ENCODE measurements at places on chromosomes 13 and 19.

GRCh38 chr13:94707400-94708021 lies 4.8 kb downstream of the SOX21 start:
- DNase-seq: no peak

- no peak for DNase-seq
These were observed 14.0 kb downstream of the ELF1 start for GRCh38 chr13:41004875-41005693.

- no peak for DNase-seq
These were observed 5.4 kb upstream of the PLPP2 start for GRCh38 chr19:296476-297225.

- DNase-seq: no peak
These were observed 29.8 kb upstream of the SPACA7 start for GRCh38 chr13:112346173-112346898.

DNA sequence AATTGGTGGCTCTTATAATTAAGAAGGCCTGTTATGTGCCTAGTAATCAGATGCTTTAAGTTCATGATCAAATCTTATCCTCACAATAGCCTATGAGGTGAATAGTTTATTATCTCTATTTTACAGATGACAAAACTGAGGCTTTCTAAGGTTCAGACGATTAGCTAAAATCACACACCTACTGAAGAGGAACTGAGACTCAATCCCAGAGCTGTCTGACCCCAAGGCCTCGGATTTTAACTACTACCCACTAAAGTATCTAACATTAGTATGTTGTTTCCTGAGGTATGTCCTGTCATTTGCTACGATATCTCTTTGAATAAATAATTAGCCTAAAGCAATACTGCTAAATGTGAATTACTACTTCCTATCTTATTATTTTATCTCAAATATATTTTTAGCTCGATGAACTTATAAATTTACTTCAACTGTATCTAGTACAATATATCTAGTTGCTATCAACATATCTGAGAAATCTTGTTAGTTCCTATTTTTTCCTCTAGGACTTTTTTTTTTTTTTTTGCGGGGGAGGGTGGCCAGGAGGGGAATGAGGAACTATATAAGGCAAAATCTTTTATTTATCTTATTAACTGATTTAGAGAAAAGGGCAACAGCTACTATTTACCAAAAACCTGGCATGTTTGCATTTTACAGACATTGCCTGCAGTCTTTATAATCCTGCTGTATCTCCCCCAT lies 118.5 kb downstream of the ABCC4 start:
- DNase-seq: no peak

DNA sequence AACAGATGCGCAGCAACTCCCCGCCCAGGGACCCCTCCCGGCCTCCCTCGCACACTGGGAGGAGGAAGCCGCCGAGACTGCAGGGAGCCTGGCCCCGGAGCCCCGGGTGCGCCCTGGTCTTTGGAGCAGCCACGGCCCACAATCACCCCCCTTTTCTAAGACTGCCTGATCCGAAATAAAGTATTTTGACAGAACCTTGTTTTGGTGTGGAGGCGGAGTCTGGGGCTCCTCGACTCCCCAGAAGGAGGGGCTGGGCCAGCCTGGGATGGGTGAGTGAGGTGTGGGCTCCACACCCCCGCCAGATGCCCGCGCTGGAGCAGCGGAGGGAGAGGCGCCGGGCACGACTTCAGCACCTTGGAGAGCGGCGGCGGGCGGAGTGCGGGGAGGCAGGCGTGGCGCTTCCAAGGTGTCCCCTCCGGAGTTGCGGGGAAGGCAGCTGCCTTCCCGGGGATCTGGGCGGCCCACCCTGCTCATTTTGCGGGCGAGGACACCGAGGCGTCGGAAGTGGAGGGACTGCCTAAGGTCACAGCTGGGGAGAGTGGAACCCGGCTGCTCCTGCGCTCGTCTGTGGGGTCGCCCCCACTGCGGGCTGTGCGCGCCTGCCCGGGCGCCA lies 9.4 kb downstream of the SIRT6 start:
- no peak for DNase-seq

GRCh38 chr13:40624383-40624782 lies 42.1 kb downstream of the FOXO1 start:
- DNase-seq: no peak

DNA sequence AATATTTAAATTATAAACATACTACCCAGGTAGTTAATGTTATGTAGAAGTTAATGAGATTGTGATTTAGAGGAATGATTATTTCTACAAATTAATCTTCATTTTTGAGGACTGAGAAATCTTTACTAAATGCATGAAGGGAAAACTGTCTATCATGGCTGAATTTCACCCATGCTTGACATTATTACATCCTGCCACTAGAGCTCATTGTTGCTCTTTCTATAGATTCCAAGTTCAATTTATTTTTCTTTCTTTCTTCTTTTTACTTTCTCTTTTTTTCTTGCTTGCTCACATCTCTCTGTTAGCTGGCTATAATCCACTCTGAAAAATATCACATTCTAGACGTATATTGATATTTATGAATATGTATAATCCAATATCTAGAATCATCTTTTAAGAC lies 505.0 kb upstream of the KLHL1 start:
- DNase-seq: no peak

DNA sequence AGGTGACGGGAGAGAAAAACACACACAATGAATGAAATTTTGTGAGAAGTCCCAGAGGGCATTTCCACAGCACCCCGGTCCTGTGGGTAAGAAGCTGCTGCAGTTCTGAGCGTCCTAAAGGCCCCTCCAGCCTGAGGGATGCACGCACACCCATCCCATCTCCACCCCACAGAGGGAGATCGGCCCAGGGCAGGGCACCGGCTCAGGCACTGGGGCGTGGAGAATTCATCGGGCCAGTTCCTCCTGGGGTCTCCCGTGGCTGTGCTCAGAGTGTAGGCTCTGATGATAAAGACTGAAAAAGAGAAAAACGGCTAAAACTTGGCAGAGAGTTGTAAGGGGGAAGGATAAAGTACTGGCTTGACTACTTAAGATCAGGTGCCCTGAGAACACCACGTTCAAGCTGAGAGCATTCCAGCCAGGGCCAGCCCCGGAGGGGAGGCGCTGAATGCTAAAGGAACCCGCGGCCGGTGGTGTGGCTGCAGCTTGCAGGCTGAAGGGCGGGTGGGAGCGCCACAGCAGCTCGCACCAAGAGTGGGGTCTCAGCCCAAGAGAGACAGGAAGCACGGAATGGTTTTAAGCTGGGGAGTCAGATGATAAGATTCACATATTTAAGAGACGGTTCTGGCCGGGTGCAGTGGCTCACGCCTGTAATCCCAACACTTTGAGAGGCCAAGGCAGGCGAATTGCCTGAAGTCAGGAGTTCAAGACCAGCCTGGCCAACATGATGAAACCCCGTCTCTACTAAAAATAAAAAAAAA lies 121.9 kb upstream of the SPACA7 start:
- DNase-seq: no peak
